Stomach (tissue), 19 donors: ENCODE measurements at places on chromosomes 3 and 15.

GRCh38 chr3:49966233-49966942 lies 26.4 kb downstream of the RBM6 start:
- no peaks in the 10 kb centered on the region for H3K27me3 ChIP-seq
- H3K36me3 ChIP-seq = peaks cover 55% of the 10 kb centered on the region
- H3K4me3 ChIP-seq = no peak overlapping the region
- DNase-seq = no peak

- no peaks in the 10 kb centered on the region for H3K4me1 ChIP-seq
- DNase-seq = no peak
- no peak overlapping the region for H3K27ac ChIP-seq
- H3K4me3 ChIP-seq = no peak overlapping the region
Observed at GRCh38 chr15:89500397-89501270, 4.3 kb upstream of the RHCG start.

- peaks cover 13% of the 10 kb centered on the region for H3K36me3 ChIP-seq
- DNase-seq = no peak
- no peak overlapping the region for H3K4me3 ChIP-seq
- no peaks in the 10 kb centered on the region for H3K27me3 ChIP-seq
- H3K4me1 ChIP-seq = peaks cover 39% of the 10 kb centered on the region
- H3K27ac ChIP-seq = no peak overlapping the region
Observed at GRCh38 chr15:77183066-77183465, 112.2 kb upstream of the TSPAN3 start.

DNA sequence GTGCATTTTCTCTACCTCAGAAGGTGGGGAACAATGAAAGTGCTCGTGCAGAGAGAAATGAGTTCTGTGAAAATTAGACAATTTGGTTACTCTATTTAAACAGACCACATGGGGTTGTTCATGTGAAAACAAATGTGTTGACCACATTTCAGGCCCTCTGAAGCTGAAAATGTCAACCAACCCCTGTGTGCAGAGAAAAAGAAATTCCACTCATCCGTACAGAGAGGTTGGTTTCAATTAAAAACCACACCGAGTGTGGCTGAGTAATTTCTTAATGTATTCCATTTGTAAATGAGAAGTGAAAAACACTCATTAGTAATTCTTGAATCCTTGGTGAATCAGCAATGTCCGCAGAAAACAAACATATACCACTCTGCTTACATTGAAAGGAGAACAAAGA lies 46.9 kb upstream of the SLC7A14 start:
- H3K27me3 ChIP-seq = no peaks in the 10 kb centered on the region
- DNase-seq = no peak
- H3K36me3 ChIP-seq = no peaks in the 10 kb centered on the region
- H3K4me1 ChIP-seq = no peaks in the 10 kb centered on the region

GRCh38 chr15:69484837-69485236 lies 32.2 kb downstream of the RPLP1 start:
- no peaks in the 10 kb centered on the region for H3K27me3 ChIP-seq
- no peaks in the 10 kb centered on the region for H3K36me3 ChIP-seq
- no peak overlapping the region for H3K4me3 ChIP-seq
- no peak overlapping the region for H3K27ac ChIP-seq
- DNase-seq = no peak

DNA sequence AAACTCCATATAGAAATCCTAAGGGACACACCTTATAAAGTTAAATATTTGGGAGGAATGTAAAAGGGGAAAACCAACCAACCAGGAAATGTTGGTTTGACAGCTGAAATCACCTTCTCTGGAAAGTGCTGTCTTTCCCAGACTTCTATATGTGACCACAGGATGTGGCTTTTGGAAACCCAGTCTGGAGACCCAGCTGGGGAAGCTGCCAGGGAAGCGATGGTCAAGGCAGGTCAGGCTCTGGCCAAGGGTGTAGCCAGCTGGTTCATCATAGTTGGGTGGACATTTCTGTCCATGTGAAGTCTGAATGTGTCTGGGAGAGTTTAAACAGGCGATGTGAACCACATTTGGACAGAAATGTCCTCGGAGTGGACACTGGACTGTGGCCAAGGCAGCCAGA lies 73.9 kb downstream of the ARNT2 start:
- H3K27ac ChIP-seq = no peak overlapping the region
- no peak for DNase-seq
- H3K4me1 ChIP-seq = no peaks in the 10 kb centered on the region
- no peaks in the 10 kb centered on the region for H3K27me3 ChIP-seq
- H3K4me3 ChIP-seq = no peak overlapping the region

- H3K4me3 ChIP-seq = no peak overlapping the region
- H3K4me1 ChIP-seq = no peaks in the 10 kb centered on the region
- H3K27ac ChIP-seq = no peak overlapping the region
- H3K27me3 ChIP-seq = no peaks in the 10 kb centered on the region
- H3K36me3 ChIP-seq = no peaks in the 10 kb centered on the region
- no peak for DNase-seq
Observed at GRCh38 chr15:27828746-27829145, 270.4 kb downstream of the OCA2 start.

DNA sequence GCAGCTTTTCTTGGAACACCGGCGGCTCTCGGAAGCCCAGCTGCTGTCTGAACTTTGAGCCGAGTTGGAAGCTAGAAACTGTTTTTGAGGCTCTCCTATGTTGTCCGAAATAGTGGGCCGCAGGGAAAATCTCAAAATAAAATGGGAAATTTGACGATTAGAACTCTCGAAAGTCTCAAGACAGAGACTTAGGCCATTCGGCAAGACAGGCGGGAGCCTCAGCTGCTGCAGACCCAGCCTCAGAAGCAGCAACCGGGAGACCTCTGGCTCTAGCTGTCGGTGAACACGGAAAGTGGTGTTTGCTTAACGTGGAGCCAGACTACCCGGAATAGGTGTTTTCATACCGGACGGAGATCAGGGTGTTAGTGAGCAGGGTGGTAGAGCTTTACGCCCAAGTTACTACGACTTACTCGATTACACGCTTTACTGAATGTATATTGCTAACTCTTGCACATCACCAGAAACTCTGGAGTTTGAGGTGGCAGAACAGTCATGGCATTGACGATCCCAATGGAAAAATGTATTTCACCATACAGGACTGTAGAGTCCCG lies 357 bp upstream of the MAN2C1 start:
- peaks cover 69% of the 10 kb centered on the region for H3K36me3 ChIP-seq
- no peaks in the 10 kb centered on the region for H3K27me3 ChIP-seq
- peak overlapping the region; percentile 96 for H3K27ac ChIP-seq
- peak overlapping the region; percentile 88 for H3K4me3 ChIP-seq

- H3K27me3 ChIP-seq = no peaks in the 10 kb centered on the region
- H3K4me1 ChIP-seq = peaks cover 20% of the 10 kb centered on the region
- DNase-seq = no peak
- H3K4me3 ChIP-seq = no peak overlapping the region
- no peak overlapping the region for H3K27ac ChIP-seq
Observed at GRCh38 chr15:42210696-42211095, 2.6 kb upstream of the VPS39 start.

DNA sequence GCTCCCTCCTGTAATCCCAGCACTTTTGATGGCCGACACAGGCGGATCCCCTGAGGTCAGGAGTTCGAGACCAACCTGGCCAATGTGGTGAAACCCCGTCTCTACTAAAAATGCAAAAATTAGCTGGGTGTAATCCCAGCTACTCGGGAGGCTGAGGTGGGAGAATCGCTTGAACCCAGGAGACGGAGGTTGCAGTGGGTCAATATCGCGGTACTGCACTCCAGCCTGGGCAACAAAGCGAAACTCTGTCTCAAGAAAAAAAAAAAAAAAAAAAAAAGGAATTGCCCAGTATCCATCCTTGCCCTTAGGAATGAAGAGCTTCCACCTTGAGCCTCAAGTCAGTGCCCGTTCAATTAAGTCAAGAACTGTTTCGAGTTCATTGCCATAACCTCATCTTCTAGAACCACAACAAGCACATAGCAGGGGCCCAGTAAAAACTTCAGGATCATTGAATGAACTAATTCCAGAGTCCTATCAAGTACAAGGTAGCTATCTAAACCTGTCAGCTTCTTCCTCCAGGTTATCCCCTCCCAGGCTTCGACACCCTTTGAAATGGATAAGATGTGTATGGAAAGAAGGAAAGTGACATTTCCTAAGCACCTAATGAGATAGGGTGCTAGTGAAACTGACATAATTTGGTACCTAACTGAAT lies 826 bp downstream of the DBR1 start:
- DNase-seq = no peak
- peak overlapping the region; percentile 81 for H3K27ac ChIP-seq
- H3K36me3 ChIP-seq = peaks cover 29% of the 10 kb centered on the region
- H3K4me3 ChIP-seq = peak overlapping the region; percentile 82

DNA sequence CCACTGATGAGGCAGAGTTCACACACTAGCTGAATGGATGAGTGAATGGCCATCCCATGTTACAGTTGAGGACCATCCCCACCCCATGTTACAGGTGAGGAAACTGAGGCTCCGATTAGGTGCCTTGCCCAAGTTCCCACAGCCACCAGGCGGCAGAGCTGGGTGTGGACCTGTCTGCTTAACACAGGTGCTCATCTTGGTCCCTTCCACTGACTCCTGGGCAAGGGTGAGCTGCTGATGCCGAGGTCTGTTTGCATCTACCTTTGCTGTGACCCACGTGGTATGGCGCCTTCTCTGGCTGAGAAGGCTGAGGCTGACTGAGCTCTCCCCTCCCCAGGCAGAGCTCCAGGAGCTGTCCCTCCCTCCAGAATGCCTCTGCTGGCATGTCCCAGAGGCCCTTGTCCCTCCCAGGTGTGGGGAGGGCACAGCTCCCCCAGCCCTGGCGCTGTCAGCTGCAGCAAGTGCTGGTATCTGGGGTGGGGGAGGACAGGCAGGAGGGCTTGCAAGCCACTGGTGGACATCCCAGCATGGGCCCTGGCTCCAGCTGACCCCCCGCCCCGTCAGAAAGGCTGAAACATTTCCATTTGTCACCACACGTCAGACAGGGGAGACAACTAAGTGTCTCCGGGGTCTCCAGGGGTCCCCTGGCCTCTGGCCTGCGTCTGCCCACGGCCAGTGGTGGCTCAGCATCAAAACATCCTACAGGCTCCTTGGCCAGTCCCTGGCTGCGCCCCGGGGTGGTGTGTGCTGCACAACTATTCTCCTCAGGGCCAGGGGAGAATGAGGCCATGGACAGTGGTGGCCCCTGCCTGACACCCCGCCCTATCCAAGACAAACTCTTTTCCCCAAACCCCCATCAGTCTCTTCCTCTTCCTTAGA lies 105.4 kb downstream of the ADCY5 start:
- no peaks in the 10 kb centered on the region for H3K27me3 ChIP-seq
- H3K4me1 ChIP-seq = peaks cover 4% of the 10 kb centered on the region
- no peak overlapping the region for H3K4me3 ChIP-seq
- no peaks in the 10 kb centered on the region for H3K36me3 ChIP-seq
- peak overlapping the region; percentile 77 for H3K27ac ChIP-seq

DNA sequence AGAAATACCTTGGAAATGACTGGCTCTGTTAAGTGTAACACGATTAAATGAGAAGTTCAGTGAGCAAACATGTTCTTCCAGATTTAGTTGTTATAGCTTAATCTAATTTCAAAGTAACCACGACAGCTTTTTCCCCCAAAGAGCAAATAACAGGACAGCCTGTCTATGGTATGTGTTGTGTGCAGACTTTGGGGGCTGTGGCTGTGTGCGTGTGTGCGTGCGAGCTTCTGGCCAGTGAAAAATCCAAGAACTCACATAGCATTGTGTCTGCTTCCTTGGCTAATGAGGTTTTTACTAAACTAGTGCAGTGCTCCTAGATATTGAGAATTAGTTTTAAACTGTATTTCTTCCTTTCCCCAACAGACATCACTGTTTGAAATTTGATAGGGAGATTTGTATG lies 167.1 kb downstream of the CACNA1D start:
- no peaks in the 10 kb centered on the region for H3K36me3 ChIP-seq
- H3K27ac ChIP-seq = no peak overlapping the region
- H3K4me1 ChIP-seq = no peaks in the 10 kb centered on the region
- no peak overlapping the region for H3K4me3 ChIP-seq

GRCh38 chr3:197352382-197352781 lies 54.0 kb upstream of the DLG1 start:
- no peak for DNase-seq
- no peaks in the 10 kb centered on the region for H3K36me3 ChIP-seq
- peaks cover 38% of the 10 kb centered on the region for H3K4me1 ChIP-seq

DNA sequence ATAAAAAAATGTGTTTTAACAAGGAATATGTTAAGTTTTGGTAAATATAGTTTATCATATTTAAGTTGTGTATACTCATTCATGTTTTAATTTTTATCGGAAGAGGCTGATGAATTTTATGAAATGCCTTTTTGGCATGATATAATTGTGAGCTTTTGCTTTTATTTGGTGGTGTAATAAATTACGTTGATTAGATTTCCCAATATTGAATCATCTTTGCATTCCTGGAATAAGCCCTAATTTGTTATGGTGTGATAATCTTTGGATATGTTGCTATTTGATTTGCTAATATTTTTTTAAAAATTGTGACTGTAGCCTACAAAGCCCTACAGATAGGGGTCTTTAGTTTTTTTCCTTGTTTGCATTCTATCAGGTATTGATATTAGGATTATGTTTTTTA lies 107.4 kb downstream of the IGF1R start:
- no peak overlapping the region for H3K4me3 ChIP-seq
- no peak overlapping the region for H3K27ac ChIP-seq
- no peaks in the 10 kb centered on the region for H3K36me3 ChIP-seq
- H3K4me1 ChIP-seq = peaks cover 65% of the 10 kb centered on the region
- no peak for DNase-seq
- H3K27me3 ChIP-seq = no peaks in the 10 kb centered on the region

DNA sequence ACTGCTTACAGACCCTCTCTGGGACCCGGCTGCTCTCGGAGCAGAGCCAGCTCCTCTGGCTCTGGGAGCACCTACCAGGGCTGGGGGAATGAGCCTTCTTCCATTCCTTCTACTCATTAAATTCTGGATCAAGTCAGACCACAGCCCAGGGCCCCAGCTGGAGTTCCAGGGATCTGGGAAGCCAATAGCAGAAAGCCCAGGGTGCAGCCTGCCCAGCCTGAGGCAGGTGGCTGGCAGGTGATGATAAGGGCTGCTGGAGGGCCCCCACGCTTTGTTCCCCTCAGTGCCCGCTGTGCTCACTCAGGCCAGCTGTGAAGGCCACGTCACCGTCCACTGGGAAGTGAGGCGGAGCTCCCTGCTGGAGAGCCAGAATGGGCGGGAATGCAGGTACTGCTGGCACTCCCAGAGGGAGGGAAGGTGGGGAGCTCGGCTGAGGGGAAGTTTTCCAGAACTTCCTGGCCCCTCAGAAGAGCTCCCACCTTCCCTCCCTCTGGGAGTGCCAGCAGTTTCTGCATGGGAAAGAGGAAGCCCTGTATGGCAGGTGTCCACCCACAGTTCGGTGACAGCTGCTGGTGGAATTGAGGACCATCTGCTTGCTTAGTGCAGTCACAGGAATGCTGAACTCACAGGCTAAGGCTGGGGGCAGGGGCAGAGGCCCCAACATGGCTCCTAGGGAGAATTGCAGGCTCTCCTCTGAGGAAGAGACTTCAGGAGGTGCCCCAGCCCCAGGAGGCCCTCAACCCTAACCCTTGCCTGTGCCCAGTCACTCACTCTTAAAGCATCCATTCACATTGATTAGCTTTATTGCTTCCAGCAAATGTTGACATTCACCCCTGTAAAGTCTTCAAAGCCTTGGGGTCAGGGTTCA lies 12.6 kb upstream of the RTP3 start:
- H3K4me1 ChIP-seq = peaks cover 8% of the 10 kb centered on the region
- no peak overlapping the region for H3K4me3 ChIP-seq
- DNase-seq = peak; percentile 92
- H3K27ac ChIP-seq = peak overlapping the region; percentile 76
- H3K27me3 ChIP-seq = peaks cover 3% of the 10 kb centered on the region
